MCF 10A (cell line): ENCODE measurements at places on chromosomes 12 and 14. TPM values are rescaled to one million over a fixed set of nuclear protein-coding genes. Genes with fewer than 3 reads are reported as not detected.

GRCh38 chr14:55427439-55427838, 13.0 kb downstream of the TBPL2 start:
- H3K27ac ChIP-seq = no peak overlapping the region
- no peak overlapping the region for H3K4me3 ChIP-seq
- no peaks in the 10 kb centered on the region for H3K36me3 ChIP-seq
- peak; percentile 73 for DNase-seq
- peaks cover 16% of the 10 kb centered on the region for H3K4me1 ChIP-seq

ZNF385A gene
- 8.3 and 9.0 TPM in 2 replicates for total RNA-seq

DNA sequence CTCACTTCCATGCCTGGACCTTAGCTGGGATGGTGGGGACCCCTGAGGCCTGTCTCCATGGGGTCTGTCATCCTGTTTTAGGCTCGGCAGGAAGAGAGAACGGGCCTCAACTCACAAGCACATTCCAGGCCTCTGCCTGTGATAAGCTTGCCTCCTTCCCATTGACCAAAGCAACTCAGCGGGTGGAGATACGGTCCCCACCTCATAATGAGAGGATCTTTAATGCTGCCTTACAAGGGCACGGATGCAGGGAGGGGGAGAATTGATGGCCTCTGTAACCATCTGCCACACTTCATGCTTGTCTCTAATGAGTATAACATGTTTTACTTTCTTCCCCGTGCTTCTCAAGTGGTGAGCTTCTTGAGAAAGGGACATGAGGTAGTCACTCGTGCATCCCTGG, 50.0 kb downstream of the GLT1D1 start:
- H3K4me3 ChIP-seq = no peak overlapping the region
- DNase-seq = no peak
- H3K27ac ChIP-seq = no peak overlapping the region
- no peaks in the 10 kb centered on the region for H3K4me1 ChIP-seq

IGF1 gene
- not detected in 2 replicates for total RNA-seq

DNA sequence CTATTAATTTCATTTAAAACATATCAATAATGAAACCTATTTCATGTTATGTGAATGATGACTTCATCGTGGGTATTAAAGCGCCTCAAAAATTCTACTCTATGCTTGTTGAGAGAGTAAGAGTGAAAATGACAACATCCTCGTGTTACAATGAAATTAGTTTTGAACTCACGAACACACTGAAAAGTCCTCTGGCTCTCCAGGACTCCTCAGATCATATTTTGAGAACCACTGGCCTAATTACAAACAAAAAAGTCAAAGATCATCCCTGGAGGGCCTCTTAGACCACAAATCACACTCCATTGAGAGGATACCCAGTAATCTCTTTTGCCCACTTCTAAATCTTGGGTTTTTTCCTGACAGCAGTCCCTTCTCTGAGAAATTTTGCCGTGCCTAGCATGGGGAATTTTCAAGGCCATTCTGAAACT, 19.1 kb downstream of the DAAM1 start:
- no peaks in the 10 kb centered on the region for H3K27me3 ChIP-seq
- no peaks in the 10 kb centered on the region for H3K36me3 ChIP-seq
- H3K4me3 ChIP-seq = no peak overlapping the region
- no peaks in the 10 kb centered on the region for H3K4me1 ChIP-seq
- DNase-seq = no peak
- H3K27ac ChIP-seq = no peak overlapping the region

FAM186B gene
- total RNA-seq = 0.30 and 0.64 TPM in 2 replicates

- no peak overlapping the region for H3K4me3 ChIP-seq
- H3K27ac ChIP-seq = no peak overlapping the region
- H3K27me3 ChIP-seq = no peaks in the 10 kb centered on the region
- H3K4me1 ChIP-seq = peaks cover 10% of the 10 kb centered on the region
- no peaks in the 10 kb centered on the region for H3K36me3 ChIP-seq
These were observed 139.1 kb downstream of the SPTSSA start for GRCh38 chr14:34322940-34323418.

DNA sequence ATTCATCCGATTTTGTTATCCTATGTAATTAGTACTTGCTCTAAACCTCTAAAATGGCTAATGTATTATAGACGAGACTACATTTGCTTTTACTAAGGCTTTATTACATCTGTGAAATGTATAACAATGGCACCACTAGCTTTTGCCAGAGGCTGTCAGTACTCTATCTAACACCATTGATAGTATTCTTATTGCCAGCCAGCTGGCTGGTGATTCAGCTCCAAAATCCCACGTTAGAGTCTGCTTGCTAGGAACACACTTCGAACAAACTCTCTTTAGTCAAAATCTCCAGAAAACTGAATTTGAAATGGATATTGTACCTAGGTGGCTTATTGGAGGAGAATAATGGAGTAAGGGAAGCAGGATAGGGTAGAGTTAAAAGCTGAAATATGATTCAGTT, 839.2 kb downstream of the SLC6A15 start:
- H3K4me1 ChIP-seq = no peaks in the 10 kb centered on the region
- H3K4me3 ChIP-seq = no peak overlapping the region
- DNase-seq = no peak

CLEC4E gene
- not detected in 2 replicates for total RNA-seq

GRCh38 chr14:83960832-83961512, 1569.0 kb upstream of the FLRT2 start:
- no peaks in the 10 kb centered on the region for H3K36me3 ChIP-seq
- no peak overlapping the region for H3K4me3 ChIP-seq
- H3K27me3 ChIP-seq = no peaks in the 10 kb centered on the region
- DNase-seq = no peak

KRT6B gene
- 2.3 and 3.3 TPM in 2 replicates for total RNA-seq

DNA sequence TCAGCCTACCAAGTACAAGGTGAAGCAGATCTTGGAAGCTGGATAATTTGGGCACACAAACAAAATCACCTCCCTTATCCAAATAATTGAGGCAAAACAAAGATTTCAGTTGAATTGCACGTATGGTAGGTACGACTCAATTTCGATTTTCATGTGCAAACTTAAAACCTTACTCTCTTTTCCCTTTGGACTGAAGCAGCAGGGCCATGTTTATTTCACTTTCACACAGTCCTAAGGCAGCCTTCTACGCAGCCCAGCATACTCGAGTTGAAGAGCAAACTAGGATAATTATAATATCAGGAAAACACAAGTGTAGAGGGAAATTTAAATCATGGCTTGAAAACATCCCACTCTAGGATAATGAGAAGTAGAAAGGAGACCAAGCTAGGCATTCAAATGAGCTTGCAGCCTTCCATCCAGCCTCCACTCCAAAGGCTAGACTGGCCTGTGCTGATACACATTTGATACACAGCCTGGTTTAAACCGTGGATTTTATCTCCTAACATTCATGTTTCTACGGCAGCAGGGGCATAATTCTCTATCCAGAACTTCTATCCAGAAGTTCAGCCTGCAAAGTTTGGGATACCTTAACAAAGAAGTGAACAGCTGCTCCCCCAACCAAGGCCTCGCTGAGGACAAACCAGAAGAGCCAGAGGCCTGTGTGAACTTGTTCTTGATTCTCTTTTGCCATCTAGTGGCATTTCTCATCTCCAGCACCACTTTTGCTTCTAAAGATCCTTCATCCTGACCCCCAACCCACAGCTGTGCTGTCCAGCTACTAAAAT, 2.4 kb upstream of the RNASE7 start:
- peaks cover 34% of the 10 kb centered on the region for H3K4me1 ChIP-seq
- no peaks in the 10 kb centered on the region for H3K27me3 ChIP-seq
- no peak overlapping the region for H3K4me3 ChIP-seq
- H3K27ac ChIP-seq = no peak overlapping the region
- DNase-seq = peak; percentile 69
- H3K36me3 ChIP-seq = peaks cover under 1% of the 10 kb centered on the region

- H3K36me3 ChIP-seq = peaks cover 35% of the 10 kb centered on the region
- no peak for DNase-seq
These were observed 487 bp upstream of the MGST1 start for GRCh38 chr12:16346958-16347357.

GRCh38 chr12:94740601-94741362, 90.4 kb upstream of the TMCC3 start:
- no peak overlapping the region for H3K27ac ChIP-seq
- no peaks in the 10 kb centered on the region for H3K36me3 ChIP-seq
- H3K27me3 ChIP-seq = peaks cover 27% of the 10 kb centered on the region

PPP4R4 gene
- total RNA-seq = 0.66 and 0.91 TPM in 2 replicates

GRCh38 chr14:21020977-21021545, 3.8 kb downstream of the NDRG2 start:
- peaks cover 20% of the 10 kb centered on the region for H3K27me3 ChIP-seq
- no peak for DNase-seq
- no peaks in the 10 kb centered on the region for H3K4me1 ChIP-seq
- no peak overlapping the region for H3K4me3 ChIP-seq
- H3K27ac ChIP-seq = no peak overlapping the region
- no peaks in the 10 kb centered on the region for H3K36me3 ChIP-seq

DNA sequence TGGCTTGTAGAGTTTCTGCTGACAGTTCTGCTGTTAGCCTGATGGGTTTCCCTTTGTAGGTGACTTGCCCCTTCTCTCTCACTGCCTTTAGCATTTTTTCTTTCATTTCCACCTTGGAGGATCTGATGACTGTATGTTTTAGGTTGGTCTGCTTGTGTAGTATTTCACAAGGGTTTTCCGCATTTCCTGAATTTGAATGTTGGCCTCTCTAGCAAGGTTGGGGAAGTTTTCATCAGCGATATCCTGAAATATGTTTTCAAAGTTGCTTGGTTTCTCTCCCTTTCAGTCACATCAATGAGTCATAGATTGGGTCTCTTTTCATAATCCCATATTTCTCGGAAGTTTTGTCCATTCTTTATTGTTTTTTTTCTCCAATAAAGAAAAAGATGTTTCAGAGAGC, 11.4 kb downstream of the NOPCHAP1 start:
- no peak overlapping the region for H3K4me3 ChIP-seq
- H3K36me3 ChIP-seq = peaks cover 76% of the 10 kb centered on the region
- H3K27ac ChIP-seq = no peak overlapping the region
- no peaks in the 10 kb centered on the region for H3K27me3 ChIP-seq
- no peak for DNase-seq

DNA sequence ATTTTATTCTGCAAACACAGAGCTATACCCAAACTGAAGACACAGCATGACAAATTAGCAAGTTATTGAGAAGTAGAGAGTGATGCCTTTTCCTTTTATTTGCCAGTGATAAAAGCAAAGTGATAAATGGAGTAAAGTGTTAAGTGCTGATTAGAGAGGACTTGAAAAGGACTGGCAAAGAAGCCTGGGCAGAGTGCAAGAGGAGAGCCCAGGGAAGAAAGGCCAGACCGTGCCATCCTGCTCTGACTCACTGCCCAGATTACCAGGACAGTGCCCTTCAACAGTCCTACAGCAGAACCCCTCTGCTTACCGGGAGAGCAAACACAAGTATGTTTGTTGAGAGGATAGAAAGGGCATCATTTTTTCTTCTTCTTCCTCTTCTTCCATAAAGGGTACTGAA, 106.5 kb downstream of the ETV6 start:
- no peaks in the 10 kb centered on the region for H3K4me1 ChIP-seq
- H3K4me3 ChIP-seq = no peak overlapping the region
- no peak for DNase-seq
- H3K27ac ChIP-seq = no peak overlapping the region
- no peaks in the 10 kb centered on the region for H3K27me3 ChIP-seq

GRCh38 chr12:13128291-13128965, 25.0 kb upstream of the GSG1 start:
- H3K36me3 ChIP-seq = no peaks in the 10 kb centered on the region
- no peaks in the 10 kb centered on the region for H3K27me3 ChIP-seq
- no peak overlapping the region for H3K27ac ChIP-seq
- H3K4me3 ChIP-seq = no peak overlapping the region
- H3K4me1 ChIP-seq = peaks cover 30% of the 10 kb centered on the region
- DNase-seq = no peak
